Activated CD4-positive, alpha-beta T cell treated with anti-CD3 and anti-CD28 coated beads, Interleukin-2, amount 50 U/mL, for 4 hours (primary cell): ENCODE measurements at places on chromosomes 1 and 21.

DNA sequence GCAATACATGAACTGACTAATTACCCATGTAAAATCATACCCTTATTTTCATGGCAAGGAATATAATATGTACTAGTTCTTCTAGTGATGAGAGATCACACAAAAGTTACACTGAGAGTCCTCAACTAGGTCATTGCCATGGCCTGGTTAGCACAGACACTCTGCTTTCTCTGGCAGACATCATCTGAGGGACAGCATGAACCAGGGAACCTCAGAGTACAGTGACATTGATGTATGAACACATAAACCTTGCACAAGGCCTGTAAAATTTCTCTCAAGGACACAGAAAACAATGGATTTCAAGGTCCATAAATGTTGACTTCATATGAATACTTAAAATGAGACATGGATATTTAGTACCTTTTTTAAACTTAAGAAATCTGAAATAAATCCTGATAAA is 108.8 kb upstream of the MAGI3 start:
- DNase-seq: no peak

- DNase-seq: no peak
Measured at GRCh38 chr1:30373471-30374399, 349.6 kb downstream of the MATN1 start.

GRCh38 chr1:210053126-210053525 is 115.1 kb downstream of the SYT14 start:
- no peak for DNase-seq

- DNase-seq: no peak
Measured at GRCh38 chr1:54464477-54465146, 58.4 kb upstream of the SSBP3 start.

DNA sequence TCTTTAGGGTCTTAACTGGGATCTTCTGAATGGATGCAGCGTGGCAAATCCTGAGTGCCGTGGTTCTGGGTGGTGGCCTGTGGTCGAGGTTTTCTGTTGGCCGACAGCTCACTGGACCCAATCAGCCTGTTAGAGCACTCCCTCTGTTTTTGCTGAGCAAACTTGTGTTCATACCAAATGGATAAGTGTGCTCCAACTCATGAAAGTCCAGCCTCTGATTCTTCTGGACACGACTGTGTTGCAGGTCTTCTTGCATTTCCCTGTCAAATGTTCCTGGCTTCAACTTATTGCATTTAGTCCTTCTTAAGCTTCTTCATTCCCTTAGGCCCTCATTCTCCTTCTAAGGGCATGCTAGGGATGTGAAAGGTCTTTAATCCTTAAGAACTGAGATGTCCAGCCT is 63.7 kb downstream of the AJAP1 start:
- DNase-seq: no peak

GRCh38 chr1:206506405-206507283 is 687 bp upstream of the RASSF5 start:
- no peak for DNase-seq

DNA sequence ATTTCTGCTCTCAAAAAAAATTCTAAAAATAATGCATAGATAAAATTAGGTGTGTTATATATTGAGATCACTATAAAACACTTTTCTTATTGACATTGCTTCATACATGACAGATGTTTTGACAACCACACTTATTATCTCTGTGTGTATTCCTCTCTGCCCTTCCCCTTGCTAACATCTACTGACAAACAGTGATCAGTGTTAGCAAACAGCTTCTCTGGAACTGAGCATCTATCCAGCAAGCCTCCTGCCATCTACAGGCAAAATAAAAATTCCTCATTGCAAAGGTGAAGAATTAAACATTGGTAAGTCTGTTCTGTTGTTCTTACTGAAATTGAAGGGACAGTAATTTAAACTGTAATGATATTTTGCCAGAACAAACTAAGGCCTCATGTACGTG is 2153.9 kb downstream of the NCAM2 start:
- DNase-seq: no peak

GRCh38 chr1:164759979-164760469 is 201.0 kb downstream of the PBX1 start:
- no peak for DNase-seq

GRCh38 chr21:16441789-16442188 is 712.0 kb downstream of the USP25 start:
- DNase-seq: no peak

DNA sequence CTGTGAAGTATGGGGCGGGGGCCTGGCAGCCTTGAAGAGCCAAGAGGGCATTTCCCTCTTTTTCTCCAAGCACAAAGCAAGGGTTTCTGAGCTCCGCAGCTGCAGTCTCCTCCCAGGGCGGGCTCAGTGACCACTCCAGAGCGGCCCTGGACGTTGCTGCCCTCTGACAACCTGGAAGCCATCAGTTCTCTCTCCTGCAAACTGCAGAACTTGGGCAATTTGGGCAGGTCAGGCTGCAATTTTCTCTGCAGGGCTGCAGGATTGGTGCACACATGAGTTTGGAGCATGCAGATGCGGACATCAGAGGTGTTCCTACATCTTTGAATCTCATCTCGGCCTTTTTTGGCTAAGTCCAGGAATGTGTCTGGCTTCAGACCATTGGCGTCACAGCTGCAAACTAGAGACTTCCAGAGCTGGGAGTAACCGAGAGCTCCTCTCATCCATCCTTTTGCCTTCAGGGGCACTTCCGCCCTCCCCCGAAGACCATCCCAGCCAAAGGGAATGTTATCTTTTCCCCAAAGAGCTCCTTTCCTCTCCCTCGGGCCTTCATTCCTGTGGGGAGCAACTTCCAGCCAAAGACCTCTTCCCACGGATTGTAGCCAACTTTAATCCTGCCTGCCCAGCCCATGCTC is 139.6 kb upstream of the WNT4 start:
- no peak for DNase-seq

DNA sequence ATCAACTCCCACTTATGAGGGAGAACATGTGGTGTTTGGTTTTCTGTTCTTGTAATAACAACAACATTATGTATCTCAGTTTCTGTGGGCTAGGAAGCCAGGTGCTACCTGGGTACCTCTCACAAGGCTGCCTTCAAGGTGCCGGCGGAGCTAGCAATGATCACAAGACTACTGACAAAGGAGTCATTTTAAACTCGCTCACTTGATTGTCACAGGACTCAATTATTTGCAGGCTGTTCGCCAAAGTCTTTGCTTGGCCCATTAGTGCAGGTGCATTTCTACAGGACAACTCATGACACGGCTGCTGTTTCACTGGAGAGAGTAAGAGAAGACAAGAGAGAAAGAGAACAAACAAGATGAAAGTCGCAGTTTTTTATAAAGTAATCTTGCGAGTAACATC is 1237.4 kb upstream of the TMPRSS15 start:
- no peak for DNase-seq

GRCh38 chr1:212971312-212971711 is 21.0 kb downstream of the VASH2 start:
- DNase-seq: no peak

DNA sequence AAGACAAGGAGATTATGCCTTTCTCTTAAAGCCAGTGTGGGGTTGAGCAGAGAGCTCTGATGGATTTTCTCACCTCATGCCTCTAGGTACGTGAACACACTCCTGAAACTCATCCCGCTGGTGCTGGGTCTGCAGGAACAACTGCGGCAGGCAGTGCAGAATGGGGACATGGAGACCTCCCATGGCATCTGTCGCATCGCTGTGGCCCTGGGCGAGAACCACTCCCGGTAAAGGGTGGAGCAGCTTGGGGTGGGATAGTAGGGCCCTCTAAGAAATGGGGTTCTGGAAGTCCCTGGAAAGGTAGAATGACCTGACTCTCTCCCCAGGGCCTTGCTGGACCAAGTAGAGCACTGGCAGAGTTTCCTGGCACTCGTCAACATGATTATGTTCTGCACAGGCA is 9.5 kb downstream of the IPO13 start:
- no peak for DNase-seq

- no peak for DNase-seq
Measured at GRCh38 chr1:240732390-240732789, 120.4 kb upstream of the GREM2 start.

DNA sequence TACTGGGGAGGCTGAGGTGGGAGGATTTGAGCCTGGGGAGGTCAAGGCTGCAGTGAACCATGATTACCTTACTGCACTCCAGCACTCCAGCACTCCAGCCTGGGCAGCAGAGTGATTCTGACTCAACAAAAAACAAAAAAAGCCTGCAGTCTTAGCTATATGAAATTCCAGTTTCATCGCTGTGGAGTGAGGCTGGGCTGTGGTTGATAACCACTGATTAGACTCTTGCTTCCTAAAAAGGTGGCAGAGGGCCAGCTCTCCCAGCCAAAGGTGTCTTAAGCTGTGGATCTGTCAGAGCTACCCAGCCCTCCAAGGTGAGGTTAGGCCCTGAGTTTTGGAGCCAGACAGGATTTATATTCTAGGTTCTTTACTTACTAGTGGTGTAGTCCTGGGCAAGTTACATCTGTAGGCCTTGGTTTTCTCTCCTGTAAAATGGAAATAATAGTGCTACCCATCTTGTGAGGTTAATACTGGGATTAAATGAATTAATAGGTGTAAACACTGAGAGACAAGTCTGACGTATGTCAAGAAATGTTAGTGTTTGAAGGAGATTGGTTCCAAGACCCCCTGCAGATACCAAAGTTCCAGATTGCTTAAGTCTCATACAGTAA is 35.9 kb downstream of the TMCC2 start:
- DNase-seq: no peak

GRCh38 chr1:228811712-228812305 is 76.5 kb downstream of the RHOU start:
- no peak for DNase-seq

DNA sequence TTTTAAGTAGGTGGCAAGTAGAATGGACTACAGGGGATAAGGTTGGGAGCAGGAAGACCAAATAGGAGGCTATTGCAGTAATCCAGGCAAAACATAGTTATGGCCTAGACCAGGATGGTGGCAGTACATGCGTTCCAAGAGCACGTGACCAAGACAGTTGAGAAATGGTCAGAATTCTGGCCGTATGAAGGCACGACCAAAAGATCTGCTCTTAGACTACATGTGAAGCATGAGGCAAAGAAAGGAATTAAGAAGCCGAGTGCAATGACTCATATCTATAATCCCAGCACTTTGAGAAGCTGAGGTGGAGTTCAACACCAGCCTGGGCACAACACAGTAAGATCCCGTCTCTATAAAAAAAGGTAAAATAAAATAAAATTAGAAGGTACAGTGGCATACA is 71.3 kb downstream of the LUZP1 start:
- DNase-seq: no peak

- DNase-seq: no peak
Measured at GRCh38 chr1:225941942-225942222, 862 bp upstream of the LEFTY2 start.

- DNase-seq: no peak
Measured at GRCh38 chr1:53090227-53091147, 28.5 kb downstream of the PODN start.

DNA sequence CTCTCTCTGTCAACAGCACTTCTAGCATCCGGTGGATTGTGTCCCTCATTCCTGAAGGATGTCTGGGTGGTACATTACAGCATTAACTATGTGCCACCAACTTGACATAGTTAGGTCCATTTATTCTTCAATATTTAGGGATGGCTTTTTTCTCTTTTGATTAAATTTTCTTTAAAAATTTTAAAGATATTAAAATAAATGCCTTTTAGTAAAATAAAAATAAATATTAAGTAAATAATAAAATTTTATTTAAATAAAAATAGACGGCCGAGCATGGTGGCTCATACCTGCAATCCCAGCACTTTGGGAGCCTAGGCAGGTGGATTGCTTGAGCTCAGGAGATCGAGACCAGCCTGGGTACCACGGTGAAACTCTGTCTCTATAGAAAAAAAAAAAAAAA is 9.7 kb upstream of the KLHL20 start:
- no peak for DNase-seq

DNA sequence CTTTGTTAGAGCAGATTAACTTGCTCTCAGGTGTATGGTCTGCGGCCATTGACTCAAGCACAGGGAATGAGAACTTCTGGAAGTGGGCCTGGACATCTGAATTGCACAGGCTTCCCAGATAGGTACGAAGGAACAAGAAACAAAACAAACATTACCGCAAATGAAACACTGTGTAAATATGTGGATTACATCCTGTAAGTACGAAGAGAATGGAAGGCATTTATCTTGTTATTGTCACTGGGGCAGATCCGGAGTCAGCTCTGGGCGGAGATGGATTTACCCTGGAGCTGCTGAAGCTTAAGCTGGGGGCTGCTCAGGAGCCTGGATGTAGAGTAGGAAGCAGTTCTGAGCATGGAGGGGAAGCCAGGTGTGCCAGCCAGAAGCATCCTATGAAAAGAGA is 6.8 kb downstream of the HES2 start:
- no peak for DNase-seq

DNA sequence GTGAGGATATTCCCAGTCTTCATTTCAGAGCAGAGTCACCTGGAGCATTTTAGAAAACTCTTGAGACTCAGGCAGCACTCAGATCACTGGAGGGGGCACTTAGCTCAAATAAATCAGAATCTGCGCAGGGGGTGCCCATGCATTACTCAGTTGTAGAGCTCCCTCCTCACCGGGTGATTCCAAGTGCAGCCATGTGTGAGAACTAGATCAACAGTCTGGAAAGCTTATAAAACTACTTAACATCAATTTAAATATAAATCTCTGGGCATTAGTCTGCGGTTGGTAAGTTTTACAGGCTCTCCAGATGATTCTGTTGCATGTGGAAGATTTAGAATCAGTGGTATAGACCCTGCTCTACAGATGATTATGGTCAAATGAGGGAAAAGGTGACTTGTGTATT is 128.6 kb downstream of the ST6GALNAC3 start:
- DNase-seq: no peak

- no peak for DNase-seq
Measured at GRCh38 chr1:158077411-158078256, 84.2 kb downstream of the KIRREL1 start.

DNA sequence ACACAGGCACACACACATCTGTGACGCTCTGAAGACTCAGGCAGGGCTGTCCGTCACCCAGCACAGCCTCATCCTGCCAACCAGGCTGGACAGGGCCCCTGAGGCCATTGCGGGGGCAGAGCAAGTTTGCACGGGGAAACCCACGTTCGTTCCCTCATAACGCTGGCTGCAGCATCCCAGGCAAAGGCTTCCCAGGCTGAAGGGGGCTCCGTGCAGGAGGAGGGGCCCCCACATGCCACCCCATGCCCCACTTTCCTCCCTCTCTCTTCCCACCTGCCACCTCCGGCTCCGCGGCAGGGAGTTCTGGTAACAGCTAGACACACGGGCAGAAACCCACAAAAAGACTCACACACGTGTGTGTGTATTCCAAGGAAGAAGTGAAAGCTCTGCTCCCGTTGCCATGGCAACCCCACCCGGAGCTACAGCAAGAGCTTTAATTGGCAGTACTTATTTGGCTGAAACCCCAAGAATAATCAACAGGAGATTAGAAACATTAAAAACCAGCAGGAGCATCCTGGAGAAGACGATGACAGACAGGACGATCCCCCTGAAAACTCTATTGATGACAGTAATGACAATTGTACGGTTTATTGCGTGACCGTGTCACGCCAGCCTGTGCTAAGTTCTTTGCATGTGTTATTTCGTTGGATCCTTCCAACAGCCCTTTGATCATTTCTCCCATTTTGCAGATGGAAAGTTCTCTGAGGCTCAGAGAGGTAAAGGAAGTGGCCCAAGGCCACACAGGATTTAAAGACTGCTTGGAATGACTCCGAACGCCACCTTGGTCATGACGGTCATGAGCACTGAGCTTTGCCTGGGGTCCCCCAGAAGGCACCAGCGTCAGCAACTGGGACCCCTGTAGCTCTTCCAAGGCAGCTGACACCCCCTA is 247.1 kb downstream of the NPHP4 start:
- no peak for DNase-seq

GRCh38 chr1:29453502-29454240 is 217.3 kb downstream of the PTPRU start:
- no peak for DNase-seq

- DNase-seq: no peak
Measured at GRCh38 chr1:197467881-197468280, 199.8 kb downstream of the CRB1 start.
